Naive B cell (primary cell): ENCODE measurements at places on chromosomes 16 and 17.

- no peak for DNase-seq
Observed at GRCh38 chr17:57145347-57145746, 60.3 kb downstream of the AKAP1 start.

- DNase-seq: no peak
Observed at GRCh38 chr16:69405757-69406156, 18.7 kb upstream of the CYB5B start.

DNA sequence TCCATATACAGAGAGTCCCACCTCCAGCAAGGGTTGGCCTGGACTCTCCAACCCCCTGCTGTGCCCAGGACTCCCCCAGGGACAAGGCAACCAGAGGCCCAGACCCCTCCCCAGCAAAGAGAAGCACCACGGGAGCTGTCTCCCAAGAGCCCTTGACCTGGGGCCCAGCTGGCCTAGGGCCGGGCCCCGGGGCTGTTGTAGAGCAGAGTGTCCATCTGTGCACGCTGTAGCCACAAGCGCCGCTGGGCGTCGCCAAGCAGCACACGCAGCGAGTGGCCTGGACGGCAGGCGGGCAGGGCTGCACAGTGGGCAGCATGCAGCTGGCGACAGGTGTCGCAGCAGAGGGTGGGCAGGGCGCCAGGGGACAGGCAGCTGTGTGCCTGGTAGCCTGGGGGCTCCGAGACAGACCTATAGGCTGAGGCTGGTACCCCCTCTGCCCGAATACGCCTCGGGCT is 4.3 kb downstream of the SPATA2L start:
- no peak for DNase-seq

DNA sequence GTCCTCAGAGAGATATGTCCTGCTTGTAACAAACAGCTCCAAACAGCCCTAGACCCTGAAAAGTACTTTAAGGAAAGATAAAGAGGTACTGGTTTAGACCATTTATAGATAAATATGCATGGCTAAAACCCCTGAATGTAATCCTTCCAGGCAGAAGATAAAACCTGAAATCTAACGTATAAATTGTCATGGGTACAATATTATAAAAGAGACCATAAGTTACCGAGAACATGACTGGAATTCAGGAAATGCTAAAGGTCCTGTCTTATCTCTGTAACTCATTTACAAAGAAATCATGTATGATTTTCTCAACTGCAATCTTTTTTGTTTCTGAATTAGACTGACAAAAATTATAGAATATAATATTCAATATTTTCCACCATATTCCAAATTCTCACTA is 9.2 kb upstream of the KANSL1 start:
- no peak for DNase-seq

DNA sequence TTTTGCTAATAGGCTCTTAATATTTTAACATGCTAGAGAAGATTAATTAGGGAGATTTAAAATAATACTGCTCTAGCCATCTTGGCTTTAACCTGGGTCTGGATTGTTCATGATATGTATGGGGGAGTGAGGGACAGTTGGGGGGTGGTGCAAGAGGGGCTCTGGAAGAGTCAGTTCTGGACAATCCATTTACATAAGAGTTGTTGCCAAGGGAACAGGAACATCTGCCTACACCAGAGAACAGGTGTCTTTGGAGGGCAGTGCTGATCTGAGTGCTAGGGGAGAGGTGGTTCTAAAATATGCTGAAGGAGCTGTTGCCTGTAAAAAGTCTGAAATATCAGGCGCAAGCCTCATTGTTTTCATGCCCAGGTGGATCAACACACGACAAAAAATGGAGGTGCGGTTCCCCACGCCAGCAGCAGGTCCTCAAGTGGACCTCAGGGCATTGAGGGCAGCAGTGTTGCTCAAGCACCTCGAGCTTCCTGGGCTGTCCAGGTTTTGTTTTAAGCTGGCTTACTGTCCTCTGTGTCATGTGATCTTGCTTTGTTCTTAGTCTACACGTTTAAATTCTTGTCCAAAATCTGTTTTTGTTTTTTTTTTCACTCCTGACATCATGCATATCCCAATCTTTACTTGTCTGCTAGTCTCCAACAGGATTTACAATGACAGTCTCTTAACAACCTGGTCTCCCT is 25.4 kb upstream of the WSB1 start:
- DNase-seq: no peak

DNA sequence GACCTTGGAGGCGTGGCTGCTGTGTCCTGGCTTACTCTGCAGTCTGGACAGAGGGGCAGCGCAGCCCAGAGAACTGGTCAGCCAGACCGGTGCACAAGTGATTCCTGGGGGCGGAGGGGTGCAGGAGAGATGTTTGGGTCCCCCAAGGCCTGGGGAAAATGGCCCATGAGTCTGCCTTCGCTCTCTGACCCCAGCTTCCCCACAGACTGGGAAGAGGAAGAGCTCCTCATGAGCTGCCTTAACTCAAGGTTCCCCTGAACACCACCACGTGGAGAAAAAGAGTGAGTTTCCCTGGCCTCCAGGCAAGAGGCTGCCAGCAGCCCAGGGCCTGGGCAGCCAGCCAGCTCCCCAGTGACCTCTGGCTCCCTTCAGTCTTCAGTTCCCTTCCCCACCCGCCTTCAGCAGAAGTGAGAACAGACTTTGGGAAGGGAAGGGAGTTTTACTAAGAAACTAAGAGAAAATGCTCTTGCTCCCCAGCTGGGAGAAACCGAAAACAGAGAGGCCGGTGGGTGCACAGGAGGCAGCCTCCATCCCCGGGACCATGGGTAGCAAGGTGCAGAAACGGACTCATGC is 2.0 kb upstream of the C17orf99 start:
- DNase-seq: no peak

DNA sequence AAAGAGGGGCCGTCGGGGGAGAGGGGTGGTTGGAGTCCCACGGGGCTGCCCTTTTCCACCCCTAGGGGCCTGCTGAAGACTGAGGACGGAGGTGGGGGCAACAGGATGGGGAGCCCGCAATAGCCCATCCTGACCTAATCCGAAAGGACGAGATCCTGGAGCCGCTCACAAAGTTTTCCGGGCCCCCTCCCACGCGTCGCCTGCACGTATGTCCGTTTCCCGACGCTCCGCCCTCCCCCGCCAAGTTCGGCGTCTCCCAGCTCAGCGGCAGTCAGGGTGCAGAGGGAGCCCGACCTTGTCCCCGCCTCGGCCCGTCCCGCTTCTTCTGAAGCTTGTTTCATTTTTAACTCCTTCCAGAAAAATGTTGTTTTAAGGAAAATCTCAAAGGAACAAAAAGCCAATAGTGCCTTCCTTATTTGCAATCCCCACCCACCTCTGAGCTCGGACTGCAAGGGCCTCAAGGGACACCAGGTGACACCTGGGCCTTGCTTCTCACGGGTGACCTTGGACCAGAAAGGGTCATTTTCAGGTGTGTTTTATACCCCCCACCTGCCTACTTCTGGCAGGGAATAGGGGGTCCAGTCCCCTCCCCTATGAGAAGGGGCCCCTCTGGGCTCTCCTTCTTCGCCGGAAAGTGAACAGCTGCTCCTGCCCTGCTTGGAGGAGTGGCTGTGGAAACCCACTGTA is 3.4 kb upstream of the ZNF423 start:
- DNase-seq: no peak

- DNase-seq: no peak
Observed at GRCh38 chr17:58282442-58282841, 1.7 kb upstream of the MPO start.

DNA sequence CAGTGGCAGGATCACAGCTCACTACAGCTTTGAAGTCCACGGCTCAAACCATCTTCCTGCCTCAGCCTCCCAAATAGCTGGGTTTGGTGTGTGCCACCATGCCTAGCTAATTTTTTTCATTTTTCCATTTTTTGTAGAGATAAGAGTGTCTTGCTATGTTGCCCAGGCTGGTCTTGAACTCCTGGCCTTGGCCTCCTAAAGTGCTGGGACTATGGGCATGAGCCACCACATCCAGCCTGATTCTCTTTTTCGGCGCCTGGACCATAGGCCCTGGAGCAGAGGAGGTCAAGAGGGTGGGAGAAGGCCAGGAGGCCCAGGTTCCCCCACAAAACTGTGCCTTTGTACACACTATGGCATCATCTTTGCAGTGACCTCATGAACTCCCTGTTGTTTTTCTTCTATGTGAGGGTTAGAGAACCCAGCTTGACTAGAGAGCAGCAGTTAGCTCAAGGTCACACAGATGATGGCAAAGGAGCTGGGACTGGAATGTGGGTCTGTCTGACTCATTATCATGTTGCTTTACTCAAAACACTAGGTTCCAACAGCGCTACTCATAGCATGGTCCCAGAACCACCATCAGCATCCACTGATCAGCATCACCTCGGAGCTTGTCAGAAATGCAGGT is 16.3 kb downstream of the SCN4A start:
- DNase-seq: no peak

GRCh38 chr16:67845291-67846062 is 1.3 kb upstream of the NUTF2 start:
- no peak for DNase-seq

DNA sequence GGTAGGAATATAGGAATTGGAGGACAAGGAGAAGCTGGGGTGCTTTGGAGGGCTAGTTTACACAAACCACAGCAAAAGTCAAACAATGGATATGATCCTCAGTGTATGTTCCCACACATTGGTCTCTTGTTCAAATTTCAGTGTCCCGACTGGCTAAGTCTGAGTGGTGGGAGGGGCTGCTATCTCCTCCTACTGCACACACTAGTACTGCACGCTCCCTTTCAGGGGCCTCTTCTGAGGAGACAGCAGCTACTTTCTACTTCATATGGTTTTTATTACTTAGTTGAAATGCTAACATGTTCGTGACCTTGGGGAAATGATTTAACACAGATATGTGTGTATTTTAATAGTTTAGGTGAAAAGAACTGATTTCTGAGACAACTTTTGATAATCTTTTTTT is 18.8 kb upstream of the KRT10 start:
- DNase-seq: no peak

DNA sequence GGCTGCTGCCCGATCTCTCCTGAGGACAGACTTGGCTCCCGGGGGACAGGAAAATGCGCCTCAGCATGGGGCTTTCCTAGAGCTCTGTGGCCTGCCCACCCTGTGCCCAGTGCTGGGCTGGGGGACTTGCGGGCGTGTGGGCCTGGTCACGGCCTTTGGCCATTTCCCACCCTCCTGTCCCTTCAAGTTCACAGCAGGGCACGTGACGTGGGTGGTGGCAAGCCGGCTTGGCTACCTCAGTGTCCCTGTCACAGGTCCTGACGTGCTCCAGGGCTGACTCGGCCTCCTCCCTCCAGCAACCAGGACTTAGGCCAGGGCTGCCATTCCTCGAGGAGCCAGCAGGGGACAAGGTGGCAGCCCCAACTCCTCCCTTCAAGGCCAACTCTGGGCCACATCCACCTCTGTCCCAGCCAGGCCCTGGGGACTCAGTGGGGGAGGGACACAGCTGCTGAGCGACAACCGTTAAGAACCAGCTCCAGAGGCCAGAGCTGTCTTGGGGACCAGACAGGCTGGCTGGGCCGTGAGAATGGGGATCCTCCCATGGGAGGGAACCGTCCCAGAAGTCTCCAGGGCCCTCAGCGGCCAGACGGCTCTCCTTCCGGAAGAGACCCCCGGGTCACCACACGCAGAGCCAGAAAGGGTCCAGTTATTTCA is 981 bp upstream of the UNC13D start:
- DNase-seq: peak; percentile 65

DNA sequence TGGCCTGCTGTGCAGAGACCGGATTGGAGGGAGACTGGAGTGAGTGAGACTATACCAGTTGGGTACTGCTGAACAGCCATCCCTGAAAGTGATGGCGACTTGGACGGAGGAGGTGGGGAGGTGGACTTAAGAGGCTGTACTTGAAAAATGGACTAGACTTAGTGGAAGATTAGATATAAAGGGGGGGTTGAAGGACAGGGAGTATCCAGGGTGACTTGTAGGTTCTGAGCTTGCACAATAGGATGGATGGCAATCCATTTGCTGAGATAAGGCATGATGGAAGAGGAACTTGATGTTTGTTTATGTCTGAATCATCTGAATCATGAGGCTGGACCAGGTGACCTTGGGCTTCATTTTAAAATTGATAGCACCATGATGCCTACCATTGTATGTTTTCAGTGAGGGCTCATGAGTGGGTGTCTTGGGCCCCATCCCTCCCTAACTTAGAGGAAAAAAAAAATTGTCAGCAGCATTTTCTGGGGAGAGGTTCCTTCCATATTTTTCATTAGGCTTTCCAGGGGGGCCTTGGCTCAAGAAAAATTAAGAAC is 41.2 kb downstream of the PRKCA start:
- DNase-seq: no peak

DNA sequence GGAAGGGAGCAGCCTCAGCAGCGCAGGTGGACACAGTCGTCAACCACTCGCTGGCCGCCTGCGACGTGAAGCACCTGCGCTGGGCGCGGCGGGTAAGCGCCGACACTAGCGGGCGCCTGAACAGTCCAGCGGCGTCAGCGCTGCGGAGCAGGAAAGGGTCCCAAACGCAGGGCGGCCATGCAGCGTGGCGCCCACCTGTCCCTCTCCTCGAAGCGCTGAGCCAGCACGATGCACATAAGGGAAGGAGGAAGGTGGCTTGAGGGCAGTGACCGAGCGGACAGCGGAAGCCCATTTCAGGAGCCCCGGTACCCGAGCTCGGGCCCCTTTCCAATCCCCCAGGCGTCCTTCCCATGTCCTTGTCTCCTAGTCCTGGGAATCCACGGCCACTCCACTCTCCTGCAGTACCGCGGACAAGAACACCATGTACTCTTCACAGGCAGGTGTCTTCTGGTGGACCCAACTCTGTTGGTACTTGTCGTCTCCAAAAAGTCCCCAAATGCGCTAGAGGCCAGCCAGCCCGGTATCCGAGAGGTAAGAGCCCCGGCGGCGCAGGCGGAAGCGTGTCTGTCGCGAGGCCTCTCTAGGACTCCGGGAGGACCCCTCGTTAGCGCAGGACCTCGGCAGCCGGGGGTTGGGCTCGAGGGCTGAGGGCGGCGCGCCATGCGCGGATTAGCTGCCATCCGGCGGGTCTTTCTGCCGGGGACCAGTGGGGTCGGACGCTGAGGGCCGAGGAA is 14.4 kb downstream of the ZNF232 start:
- peak; percentile 70 for DNase-seq

DNA sequence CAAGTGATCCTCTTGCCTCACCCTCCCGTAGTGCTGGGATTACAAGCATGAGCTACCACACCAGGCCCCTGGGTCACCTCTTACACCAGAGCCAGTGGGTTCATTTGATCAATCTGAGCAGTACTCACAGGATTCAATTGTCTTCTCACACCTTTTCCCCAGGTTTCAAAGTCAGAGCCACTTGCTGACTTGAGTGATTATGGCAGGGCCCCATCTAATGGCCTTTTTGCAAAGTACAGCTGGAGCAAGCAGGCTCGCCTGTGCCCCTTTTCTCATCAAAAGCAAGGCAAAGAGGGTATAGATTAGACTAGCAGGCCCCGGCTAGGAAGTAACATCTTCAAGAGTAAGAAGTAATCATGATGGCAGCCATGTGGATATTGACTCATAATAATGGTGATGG is 114.8 kb upstream of the NOL11 start:
- DNase-seq: no peak

DNA sequence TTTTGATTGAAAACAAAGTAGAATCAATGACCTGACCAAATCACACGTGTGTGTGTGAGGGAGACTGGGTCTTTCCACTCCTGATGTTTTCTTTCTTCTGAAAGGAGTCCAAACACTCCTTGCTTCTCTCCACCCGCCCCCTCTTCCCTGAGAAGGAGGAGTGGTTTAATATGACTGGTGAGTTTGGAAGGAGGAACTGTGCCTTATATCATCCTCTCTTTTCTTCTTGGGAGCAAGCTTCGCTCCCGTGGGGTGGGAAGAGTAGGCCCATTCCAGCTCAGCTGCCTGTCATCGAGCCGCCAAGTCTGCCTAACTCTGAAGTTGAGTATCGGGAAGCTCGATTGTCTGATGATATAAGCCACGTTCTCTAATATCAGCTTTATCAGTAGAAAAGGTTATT is 96.5 kb downstream of the YPEL2 start:
- DNase-seq: no peak
